DND-41 (cell line): ENCODE measurements at places on chromosomes 13 and 19.

DNA sequence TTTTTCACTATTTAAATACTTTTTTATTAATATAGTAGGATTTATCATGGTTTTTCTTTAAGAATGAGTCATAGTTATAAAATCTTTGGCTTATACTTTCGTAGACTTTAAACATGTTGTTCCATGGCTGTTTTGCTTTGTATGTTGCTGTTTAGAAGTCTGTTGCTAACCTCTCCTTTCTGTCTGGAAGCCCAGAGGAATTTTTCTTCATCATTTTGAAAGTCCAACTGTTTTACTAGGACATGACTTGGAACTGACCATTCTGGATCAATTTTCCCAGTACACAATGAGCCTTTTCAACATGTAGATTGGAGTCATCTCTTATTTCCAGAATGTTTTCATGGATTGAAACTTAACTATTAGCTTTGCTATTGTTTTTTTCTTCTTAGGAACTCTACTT lies 7.9 kb downstream of the CAB39L start:
- no peaks in the 10 kb centered on the region for H3K27me3 ChIP-seq
- no peaks in the 10 kb centered on the region for H3K4me1 ChIP-seq
- no peaks in the 10 kb centered on the region for H3K36me3 ChIP-seq
- DNase-seq, result no peak
- H3K4me3 ChIP-seq, result no peak overlapping the region

GRCh38 chr13:23898101-23898500 lies 799 bp upstream of the C1QTNF9B start:
- no peak for DNase-seq
- no peak overlapping the region for H3K4me3 ChIP-seq
- no peak overlapping the region for H3K27ac ChIP-seq

- H3K27me3 ChIP-seq, result no peaks in the 10 kb centered on the region
- no peaks in the 10 kb centered on the region for H3K4me1 ChIP-seq
- DNase-seq, result peak; percentile 53
- H3K4me3 ChIP-seq, result no peak overlapping the region
Measured at GRCh38 chr19:35975608-35976214, 19.3 kb upstream of the SDHAF1 start.

GRCh38 chr19:13057147-13057572 lies 45.5 kb downstream of the LYL1 start:
- no peak overlapping the region for H3K27ac ChIP-seq
- H3K36me3 ChIP-seq, result no peaks in the 10 kb centered on the region
- peaks cover 19% of the 10 kb centered on the region for H3K4me1 ChIP-seq
- DNase-seq, result no peak
- H3K27me3 ChIP-seq, result peaks cover 8% of the 10 kb centered on the region

DNA sequence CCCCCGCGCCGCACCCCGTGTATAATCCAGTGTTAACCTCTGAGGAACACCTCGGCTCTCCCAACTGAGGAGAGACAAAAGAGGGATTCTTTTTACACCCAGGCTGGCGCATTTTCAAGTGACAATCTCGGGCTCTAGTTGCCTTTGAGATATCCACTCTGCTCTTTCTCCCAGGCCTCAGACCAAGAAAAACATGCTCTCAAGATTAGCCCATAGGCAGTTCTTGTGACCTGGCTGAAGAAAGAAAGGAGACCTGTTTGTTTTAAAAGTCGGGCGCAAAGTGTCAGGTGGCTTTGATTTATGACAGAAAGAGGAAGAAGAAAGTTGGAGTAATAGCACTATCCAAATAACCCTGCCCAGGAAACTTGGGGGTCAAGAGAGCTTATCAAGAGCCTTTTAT lies 27.3 kb downstream of the SHISA2 start:
- peaks cover 11% of the 10 kb centered on the region for H3K4me1 ChIP-seq
- no peak for DNase-seq
- H3K27ac ChIP-seq, result no peak overlapping the region
- no peaks in the 10 kb centered on the region for H3K36me3 ChIP-seq
- H3K4me3 ChIP-seq, result no peak overlapping the region

DNA sequence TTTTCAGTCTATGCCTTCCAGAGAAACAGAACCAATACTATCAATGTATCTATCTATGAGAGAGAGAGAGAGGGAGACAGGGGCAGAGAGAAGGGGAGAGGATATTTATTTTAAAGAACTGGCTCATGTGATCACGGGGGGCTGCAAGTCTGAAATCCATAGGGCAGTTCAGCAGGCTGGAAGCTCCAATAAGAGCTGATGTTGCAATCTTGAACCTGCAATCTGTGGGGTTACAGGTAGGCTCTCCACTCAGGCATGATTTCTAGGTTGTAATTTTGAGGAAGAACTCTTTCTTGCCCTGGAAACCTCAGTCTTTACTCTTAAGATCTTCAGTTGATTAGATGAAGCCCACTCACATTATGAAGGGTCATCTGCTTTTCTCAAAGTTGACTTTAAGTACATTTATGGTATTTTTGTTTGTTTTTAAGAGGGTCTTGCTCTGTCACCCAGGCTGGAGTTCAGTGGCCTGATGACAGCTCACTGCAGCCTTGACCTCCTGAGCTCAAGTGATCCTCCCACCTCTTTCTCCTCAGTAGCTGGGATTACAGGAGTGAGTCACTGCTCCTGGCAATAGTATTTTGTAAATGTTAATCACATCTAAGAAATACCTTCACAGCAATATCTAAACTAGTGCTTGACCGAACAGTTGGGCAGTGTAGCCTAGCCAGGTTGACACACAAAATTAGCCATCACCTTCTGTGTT lies 376.4 kb downstream of the FGF9 start:
- DNase-seq, result no peak
- no peak overlapping the region for H3K4me3 ChIP-seq
- no peaks in the 10 kb centered on the region for H3K36me3 ChIP-seq
- H3K27ac ChIP-seq, result no peak overlapping the region
- H3K4me1 ChIP-seq, result no peaks in the 10 kb centered on the region

GRCh38 chr13:38970380-38971051 lies 20.1 kb downstream of the STOML3 start:
- peaks cover 2% of the 10 kb centered on the region for H3K27me3 ChIP-seq
- no peak overlapping the region for H3K27ac ChIP-seq
- no peak overlapping the region for H3K4me3 ChIP-seq
